T-helper 2 cell treated with Interferon-gamma antibody and Interleukin-4, amounts not matched to agents 5 μg/mL and 100 μg/mL, for 36 hours (primary cell): ENCODE measurements at places on chromosomes 11 and 22.

- H3K27ac ChIP-seq = no peak overlapping the region
- H3K36me3 ChIP-seq = no peaks in the 10 kb centered on the region
- DNase-seq = no peak
- no peak overlapping the region for H3K4me3 ChIP-seq
- H3K4me1 ChIP-seq = peaks cover 3% of the 10 kb centered on the region
These were observed 135.8 kb upstream of the SPON1 start for GRCh38 chr11:13826505-13827278.

- no peak overlapping the region for H3K4me3 ChIP-seq
- H3K27ac ChIP-seq = no peak overlapping the region
- H3K27me3 ChIP-seq = no peaks in the 10 kb centered on the region
- H3K36me3 ChIP-seq = no peaks in the 10 kb centered on the region
- no peak for DNase-seq
- no peaks in the 10 kb centered on the region for H3K4me1 ChIP-seq
These were observed 135.0 kb upstream of the MTNR1B start for GRCh38 chr11:92834296-92835020.

GRCh38 chr22:19713650-19714311 is 522 bp upstream of the SEPTIN5 start:
- peak overlapping the region; percentile 62 for H3K4me3 ChIP-seq
- H3K36me3 ChIP-seq = no peaks in the 10 kb centered on the region
- peaks cover 2% of the 10 kb centered on the region for H3K4me1 ChIP-seq
- H3K27me3 ChIP-seq = peaks cover 21% of the 10 kb centered on the region
- no peak for DNase-seq

DNA sequence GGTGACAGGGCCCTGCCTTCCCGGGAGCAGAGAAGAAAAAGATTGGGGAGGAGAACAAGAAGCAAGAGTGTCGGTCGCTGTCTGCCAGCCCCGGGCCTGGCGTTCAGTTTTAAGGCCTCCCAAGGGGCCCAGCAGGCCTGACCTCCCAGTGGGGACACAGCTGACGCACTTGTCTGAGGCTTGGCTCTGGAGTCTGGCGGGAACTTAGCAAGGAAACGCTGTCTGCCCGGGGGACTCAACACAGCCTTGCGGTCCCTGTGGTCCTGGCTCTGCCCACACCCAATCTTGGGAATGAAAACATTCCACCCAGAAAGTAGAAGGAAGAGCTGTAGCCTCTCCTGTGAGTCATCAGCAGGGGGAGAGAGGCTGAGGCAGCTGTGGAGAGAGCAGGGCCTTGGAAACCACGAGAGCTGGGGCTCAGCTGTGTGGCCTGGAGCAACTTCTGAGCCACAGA is 54.4 kb downstream of the TRAF6 start:
- no peak for DNase-seq
- peaks cover 44% of the 10 kb centered on the region for H3K4me1 ChIP-seq
- no peak overlapping the region for H3K27ac ChIP-seq
- no peaks in the 10 kb centered on the region for H3K36me3 ChIP-seq
- no peak overlapping the region for H3K4me3 ChIP-seq

GRCh38 chr11:5910540-5910939 is 17.5 kb downstream of the OR52E5 start:
- no peak overlapping the region for H3K4me3 ChIP-seq
- H3K27me3 ChIP-seq = no peaks in the 10 kb centered on the region
- H3K4me1 ChIP-seq = no peaks in the 10 kb centered on the region
- H3K36me3 ChIP-seq = no peaks in the 10 kb centered on the region
- H3K27ac ChIP-seq = no peak overlapping the region

DNA sequence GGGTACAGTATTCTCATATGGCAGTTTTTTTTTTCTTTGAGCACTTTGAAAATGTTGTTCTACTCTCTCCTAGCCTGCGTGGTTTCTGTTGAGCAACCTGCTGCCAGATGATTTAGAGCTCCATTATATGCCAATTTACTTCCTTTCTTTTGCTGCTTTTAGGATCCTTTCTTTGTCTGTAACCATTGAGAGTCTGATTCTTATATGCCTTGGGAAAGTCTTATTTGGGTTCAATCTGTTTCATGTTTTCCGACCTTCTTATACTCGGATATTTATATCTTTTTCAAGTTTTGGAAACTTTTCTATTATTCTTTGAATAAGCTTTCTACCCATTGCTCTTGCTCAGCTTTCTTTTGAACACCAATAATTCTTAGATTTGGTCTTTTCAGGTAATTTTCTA is 138.1 kb upstream of the RAG2 start:
- H3K27me3 ChIP-seq = no peaks in the 10 kb centered on the region
- no peak for DNase-seq
- peaks cover 7% of the 10 kb centered on the region for H3K4me1 ChIP-seq
- H3K27ac ChIP-seq = no peak overlapping the region

- H3K4me3 ChIP-seq = no peak overlapping the region
- no peak overlapping the region for H3K27ac ChIP-seq
- no peaks in the 10 kb centered on the region for H3K36me3 ChIP-seq
- peaks cover 3% of the 10 kb centered on the region for H3K27me3 ChIP-seq
- H3K4me1 ChIP-seq = no peaks in the 10 kb centered on the region
These were observed 27.8 kb upstream of the ZNRF3 start for GRCh38 chr22:28855355-28856094.

DNA sequence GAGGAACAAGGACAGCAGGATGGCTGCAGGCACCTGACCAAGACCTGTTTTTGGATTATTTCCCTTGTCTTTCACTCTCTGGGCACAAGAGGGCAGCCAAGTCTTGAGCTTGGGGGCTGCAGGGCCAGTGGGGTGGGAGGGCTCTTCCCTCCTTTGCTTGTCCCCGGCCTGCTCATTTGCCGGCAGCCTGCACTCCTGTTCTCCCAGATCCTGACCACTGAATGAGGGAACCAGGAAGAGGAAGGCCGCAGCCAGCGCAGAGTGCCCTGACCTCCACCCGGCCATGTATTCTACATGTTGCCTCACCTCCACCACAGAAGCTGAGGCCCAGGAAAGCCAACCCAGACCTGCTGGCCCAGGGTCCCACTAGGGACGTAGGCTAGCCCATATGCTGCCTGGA is 15.5 kb upstream of the NNMT start:
- no peak overlapping the region for H3K27ac ChIP-seq
- no peak overlapping the region for H3K4me3 ChIP-seq
- H3K27me3 ChIP-seq = peaks cover 7% of the 10 kb centered on the region
- no peak for DNase-seq
- no peaks in the 10 kb centered on the region for H3K36me3 ChIP-seq

DNA sequence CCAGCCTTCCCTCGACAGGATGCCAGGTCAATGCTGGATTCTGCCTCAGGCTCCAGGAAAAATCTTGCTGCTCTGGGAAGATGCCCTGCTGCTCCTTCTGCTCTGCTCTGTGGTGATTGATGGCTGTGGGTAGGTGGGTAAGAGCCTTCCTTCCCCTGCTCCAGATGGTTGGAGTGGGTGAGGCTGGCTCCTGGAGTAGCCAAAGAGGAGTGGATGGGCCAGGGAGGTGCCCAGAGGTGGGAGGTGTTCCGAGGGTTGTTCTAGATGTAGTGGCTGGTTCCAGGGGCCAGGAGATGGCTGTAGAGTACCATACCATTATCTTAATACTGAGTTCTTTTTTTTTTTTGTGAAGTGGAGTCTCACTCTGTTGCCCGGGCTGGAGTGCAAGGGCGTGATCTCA is 99.6 kb upstream of the THY1 start:
- H3K27me3 ChIP-seq = no peaks in the 10 kb centered on the region
- H3K4me1 ChIP-seq = no peaks in the 10 kb centered on the region
- no peaks in the 10 kb centered on the region for H3K36me3 ChIP-seq
- no peak for DNase-seq
- no peak overlapping the region for H3K27ac ChIP-seq
- no peak overlapping the region for H3K4me3 ChIP-seq

DNA sequence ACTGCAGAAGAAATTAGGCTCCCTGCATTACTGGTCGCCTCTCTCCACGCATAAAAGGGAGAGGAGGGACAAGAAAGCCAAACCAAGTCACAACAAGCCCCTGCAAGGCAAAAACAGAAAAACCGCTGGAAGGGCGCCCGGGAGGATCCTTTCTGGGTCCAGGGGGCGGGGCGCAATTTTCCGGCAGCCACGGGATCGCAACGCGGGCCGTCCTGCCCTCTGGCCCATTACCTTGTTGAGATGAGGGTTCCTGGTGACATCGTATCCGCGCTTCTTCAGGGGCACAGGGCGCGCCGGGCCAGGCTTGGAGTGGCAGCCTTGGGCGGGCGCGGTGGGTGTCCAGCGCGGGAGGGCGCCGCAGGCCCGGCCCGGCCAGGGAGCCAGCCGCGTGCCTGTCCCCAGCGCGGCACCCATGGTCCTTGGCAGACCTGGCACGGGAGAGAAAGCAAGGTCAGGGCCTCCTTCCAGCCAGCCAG is 847 bp downstream of the ME3 start:
- H3K27me3 ChIP-seq = peaks cover 40% of the 10 kb centered on the region
- peak overlapping the region; percentile 71 for H3K4me3 ChIP-seq
- H3K4me1 ChIP-seq = peaks cover 4% of the 10 kb centered on the region
- no peaks in the 10 kb centered on the region for H3K36me3 ChIP-seq
- no peak for DNase-seq

- peak overlapping the region; percentile 2 for H3K4me3 ChIP-seq
- H3K27me3 ChIP-seq = no peaks in the 10 kb centered on the region
- no peak for DNase-seq
- peak overlapping the region; percentile 42 for H3K27ac ChIP-seq
- peaks cover 55% of the 10 kb centered on the region for H3K4me1 ChIP-seq
These were observed 59.5 kb upstream of the PSMA1 start for GRCh38 chr11:14579646-14580045.

GRCh38 chr22:23180301-23180892 is at the start of gene BCR:
Gene BCR (plus strand): TSS chr22:23180509. CDS start chr22:23180961, 452 bp downstream.
- H3K4me3 ChIP-seq = peak within 1 kb of the TSS; percentile 88
- peaks cover 49% of the 10 kb centered on the region for H3K4me1 ChIP-seq
- DNase-seq = peak; percentile 64
- peaks cover 24% of the 10 kb centered on the region for H3K36me3 ChIP-seq
- peak within 1 kb of the TSS; percentile 53 for H3K27ac ChIP-seq

DNA sequence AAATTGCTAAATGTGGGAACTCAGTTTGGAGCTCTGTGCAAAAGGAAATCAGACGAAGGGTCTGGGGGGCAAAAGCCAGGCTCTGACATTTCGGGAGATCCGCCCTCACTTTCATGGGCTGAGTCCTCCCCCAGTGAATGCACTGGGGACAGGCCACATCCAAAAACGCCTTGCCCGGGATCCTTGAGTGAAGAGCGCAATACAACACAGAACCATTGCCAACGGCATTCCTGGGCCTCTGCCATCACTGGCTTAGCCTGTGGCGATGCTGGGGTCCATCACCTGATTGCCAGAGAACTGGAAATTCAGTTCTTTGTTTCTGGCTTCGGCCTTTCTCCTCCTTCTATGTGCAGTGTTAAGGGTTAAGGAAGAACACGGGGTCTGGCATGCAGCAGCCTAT is 297.9 kb downstream of the SHANK2 start:
- H3K4me3 ChIP-seq = no peak overlapping the region
- no peak for DNase-seq
- no peaks in the 10 kb centered on the region for H3K36me3 ChIP-seq
- H3K27ac ChIP-seq = no peak overlapping the region

DNA sequence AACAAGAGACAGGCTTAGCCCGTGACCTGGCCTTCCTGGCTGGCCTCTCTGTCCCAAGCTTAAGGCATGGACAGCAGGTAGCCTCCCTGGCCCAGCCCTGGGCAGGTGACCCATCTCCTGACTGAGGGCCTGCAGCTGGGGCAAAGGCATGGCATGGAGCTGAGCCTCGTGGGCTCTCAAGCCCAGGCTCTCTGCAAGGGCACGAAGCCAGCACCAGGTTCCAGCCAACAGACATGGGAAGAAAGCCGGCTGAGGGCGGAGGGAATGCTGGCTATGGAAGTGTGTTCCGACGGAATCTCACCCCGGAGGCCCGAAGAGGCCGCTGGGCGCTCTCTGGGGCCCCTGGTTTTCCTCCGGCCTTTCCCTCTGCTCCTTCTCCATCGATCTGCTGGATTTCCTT is 12.9 kb downstream of the DNAL4 start:
- H3K4me3 ChIP-seq = no peak overlapping the region
- no peaks in the 10 kb centered on the region for H3K27me3 ChIP-seq
- no peak for DNase-seq
- peaks cover 1% of the 10 kb centered on the region for H3K4me1 ChIP-seq

- no peak overlapping the region for H3K4me3 ChIP-seq
- H3K4me1 ChIP-seq = no peaks in the 10 kb centered on the region
- no peak overlapping the region for H3K27ac ChIP-seq
- no peaks in the 10 kb centered on the region for H3K36me3 ChIP-seq
- DNase-seq = no peak
These were observed 97.7 kb downstream of the RBFOX2 start for GRCh38 chr22:35930933-35931332.

DNA sequence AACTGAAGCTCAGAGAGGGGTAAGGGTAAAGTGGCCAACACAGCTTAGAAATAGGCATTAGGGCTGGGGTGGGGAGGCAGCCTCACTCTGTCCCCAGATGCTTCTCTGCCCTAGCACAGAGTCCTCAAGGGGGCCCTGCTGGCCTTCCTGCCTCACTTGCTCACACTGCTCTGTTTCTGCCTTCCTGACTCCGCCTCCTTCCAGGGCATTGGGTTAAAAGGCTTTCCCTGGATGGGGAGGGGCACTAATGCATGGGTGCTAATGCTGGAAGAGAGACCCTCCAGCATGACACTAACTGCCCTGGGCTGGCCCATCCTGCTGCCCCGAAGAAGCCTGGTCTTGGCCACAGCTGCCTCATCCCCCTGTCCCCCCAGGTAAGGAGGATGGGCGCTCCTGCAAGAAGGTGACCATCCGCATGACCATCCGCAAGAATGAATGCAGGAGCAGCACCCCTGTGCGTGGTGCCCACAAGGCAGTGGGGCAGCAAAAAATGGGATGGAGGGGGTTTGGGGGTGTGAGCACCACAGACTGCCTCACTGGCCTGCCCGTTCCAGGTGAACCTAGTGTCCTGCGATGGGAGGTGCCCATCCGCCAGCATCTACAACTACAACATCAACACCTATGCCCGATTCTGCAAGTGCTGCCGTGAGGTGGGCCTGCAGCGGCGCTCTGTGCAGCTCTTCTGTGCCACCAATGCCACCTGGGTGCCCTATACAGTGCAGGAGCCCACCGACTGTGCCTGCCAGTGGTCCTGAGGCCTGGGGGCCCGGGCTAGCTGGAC is 74.0 kb upstream of the MYOD1 start:
- no peaks in the 10 kb centered on the region for H3K4me1 ChIP-seq
- no peak for DNase-seq

DNA sequence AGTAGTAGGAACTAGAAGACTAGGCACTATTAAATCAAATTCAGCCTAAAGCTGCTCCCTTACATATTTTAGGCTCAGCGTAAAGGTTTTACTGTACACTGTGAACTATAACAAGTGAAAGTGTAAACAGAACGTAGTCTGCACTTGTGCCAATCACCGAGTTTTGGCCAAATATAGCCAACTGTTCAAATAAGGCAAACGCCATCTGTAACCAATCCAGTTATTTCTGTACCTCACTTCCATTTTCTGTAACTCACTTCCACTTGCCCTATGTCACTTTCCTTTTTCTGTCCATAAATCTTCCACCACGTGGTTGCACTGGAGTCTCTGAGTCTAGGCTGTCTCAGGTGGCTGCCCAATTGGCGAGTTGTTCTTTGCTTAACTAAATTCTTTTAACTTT is 2132.2 kb downstream of the LRRC4C start:
- H3K4me3 ChIP-seq = no peak overlapping the region
- H3K4me1 ChIP-seq = no peaks in the 10 kb centered on the region
- H3K36me3 ChIP-seq = no peaks in the 10 kb centered on the region
- H3K27ac ChIP-seq = no peak overlapping the region
- H3K27me3 ChIP-seq = no peaks in the 10 kb centered on the region
